ENCODE measurements at places on chromosomes 5 and 9.

DNA sequence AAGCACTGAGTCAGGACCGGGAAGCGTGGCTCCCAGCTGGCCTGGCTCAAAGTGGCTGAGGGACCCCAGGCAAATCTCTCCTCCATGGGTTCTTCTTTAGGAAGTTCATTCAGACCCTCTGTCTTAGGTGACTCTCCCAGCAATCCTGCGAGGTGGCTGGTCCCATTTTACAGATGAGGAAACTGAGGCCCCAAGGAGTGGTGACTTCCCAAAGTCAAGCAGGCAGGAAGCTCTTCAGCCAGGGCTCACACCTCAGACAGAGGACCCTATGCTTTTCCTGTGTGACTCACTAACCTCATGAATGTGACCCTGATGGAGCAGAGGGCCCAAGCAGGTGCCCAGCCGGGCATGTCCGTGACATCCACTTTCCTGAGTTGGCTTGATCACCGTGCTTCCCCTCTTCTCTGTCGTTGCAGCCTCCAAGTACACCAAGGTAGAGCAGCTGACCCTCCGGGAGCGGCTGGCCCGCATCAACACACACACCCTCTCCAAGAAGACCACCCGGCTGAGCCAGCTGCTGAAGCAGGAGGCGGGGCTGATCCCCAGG lies 36.5 kb downstream of the ARHGEF37 start:
- no peak for DNase-seq

GRCh38 chr5:68216245-68217046 lies 890 bp downstream of the PIK3R1 start:
- DNase-seq, result peak; percentile 60

DNA sequence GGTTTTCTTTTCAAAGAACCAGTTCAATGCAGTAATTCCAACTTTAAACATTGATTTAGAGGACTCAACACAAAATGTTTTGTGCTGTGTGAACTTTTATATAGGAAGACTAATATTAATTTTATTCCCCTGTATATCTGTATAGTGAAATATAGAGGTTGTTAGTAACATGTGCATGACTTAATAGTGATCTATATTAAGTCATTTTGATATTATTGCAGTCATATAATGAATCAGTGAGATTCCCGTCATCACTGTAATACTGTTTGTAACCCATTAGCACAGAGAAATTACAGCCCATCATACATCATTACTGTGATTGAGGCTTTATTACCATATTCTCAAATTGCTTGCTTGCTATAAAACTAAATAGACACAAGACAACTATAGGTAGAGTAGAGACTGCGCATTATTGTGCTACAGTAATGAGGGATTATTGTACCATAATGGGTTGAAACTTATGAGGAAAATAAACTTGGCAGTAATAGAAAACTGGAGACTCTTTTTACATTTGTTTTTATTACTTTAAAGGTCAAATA lies 170.7 kb downstream of the RANBP17 start:
- DNase-seq, result no peak

DNA sequence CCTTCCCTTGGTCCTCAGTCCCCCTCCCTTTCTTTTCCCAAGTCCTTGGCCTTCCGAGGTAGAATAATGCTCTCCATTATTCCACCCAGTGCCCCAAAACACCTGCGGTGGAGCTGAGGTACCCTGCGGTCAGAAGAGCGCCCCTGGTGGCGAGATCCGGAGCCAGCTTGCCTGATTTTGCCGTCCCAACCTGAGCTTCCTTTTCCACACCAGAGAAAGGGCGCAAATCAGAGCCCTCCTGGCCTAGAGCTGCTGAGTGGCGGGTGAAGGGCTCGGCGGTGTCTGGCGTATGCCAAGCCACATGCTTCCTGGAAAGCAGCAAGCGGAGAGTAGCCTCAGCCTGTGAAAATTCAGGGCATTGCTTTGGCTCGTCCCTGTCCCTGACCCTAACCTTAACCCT lies 21.1 kb upstream of the CARTPT start:
- no peak for DNase-seq

DNA sequence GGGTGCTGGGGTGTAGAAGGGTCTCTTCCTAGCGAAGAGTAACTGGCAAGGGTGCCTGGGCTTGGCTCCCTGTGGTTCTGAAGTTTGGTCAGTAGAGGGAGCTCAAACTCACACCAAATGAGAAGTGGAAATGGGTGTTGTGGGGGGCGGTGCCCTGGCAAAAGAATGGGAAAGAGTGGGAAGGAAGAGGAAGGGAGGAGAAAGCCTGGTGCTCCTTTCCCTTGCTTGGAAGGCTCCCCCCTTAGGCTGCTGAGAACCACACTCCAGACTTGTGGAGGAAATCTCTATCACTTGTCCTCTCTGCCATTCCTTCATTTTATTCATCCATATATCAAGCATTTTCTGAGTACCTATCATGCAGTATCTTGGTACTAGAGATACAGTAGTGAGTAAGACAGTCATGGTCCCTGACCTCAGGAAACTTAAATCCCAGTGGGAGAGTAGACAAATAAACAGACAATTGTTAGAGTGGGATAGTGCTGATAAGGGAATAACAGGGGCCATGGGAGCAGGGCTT lies 13.0 kb downstream of the SLC4A9 start:
- peak; percentile 86 for DNase-seq

DNA sequence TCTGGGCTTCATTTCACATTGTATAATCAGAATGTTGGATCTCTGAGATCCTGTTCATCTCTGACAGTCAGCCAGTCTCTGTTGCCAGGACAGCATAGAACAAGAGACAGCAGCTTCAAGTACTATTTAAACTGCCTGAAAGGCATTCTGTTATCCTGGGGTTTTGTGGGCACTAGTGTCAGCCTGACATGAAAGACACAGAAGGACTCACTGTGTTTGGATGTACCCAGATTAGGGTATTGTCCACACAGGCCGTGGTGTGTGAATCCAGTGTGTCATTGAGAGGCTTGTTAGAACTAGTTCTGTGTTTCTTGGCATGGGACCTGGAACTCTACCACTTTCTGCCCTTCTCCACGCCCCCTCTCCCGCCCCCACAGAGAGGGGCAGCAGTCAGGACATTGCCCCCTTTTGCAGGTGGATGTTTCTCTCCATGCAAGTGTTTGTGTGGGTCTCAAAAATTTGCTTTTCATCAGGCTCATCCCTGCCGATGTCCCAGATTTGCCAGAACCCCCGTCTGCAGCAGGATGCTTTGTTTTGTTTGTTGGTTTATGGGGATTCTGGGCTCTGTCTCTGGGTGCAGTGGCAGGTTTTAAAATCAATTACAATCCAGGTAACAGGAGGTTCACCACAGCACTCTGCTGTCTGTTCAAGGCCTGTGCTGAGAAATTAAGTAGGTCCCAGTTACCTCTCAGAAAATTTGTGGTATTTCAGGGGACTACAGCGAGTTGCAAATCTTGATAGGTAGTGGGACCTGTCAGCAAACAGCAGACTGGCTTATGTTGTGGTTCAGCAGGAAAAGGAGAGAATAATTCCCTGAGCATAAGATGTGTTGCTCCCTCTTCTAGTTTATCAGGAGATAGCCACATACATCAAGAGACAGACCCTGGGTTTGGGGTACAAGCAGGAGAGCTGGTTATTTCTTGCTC lies 144.6 kb downstream of the DOCK2 start:
- DNase-seq, result no peak

GRCh38 chr9:114680259-114681001 lies 1.6 kb downstream of the TEX48 start:
- DNase-seq, result no peak

GRCh38 chr9:115335439-115335838 lies 217.5 kb upstream of the TNC start:
- DNase-seq, result no peak

DNA sequence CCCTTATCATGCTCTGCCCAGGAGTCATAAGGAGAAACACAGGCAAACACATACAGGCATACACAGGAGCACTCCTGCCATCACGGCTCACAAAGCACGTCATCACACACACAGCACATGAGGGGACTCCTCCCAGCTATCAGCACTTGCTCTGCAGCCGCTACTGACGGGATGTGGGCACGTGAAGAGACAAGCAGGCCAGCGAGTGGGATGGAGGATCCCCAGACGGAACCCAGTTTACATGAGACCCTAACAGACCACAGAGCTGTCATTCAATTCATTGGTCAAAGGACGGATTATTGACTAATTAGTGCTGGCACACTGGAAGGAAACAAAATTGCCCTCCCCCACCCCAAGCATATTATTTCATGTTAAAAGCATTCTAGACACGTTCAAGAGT lies 53.6 kb downstream of the SEMA4D start:
- no peak for DNase-seq

GRCh38 chr9:98182069-98182820 lies 10.2 kb downstream of the CORO2A start:
- DNase-seq, result no peak

DNA sequence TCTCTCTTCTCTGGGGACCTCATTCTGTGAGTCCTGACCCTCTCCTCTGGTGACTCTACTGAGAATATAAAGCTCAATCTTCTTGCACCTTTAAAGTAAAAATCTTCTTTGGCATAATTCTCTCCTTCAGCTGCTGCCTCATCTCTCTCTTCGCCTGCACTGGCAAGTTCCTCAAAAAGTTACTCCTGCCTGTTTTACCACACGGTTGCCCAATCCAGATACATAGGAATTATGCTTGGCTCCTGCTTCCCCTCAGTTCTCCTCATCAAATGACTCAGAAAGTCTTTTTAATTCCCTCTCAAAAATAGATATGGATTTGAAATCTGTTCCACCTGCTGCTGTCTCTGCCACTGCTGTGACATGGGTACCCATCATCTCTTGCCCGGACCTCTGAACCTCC lies 14.4 kb upstream of the HRCT1 start:
- no peak for DNase-seq

DNA sequence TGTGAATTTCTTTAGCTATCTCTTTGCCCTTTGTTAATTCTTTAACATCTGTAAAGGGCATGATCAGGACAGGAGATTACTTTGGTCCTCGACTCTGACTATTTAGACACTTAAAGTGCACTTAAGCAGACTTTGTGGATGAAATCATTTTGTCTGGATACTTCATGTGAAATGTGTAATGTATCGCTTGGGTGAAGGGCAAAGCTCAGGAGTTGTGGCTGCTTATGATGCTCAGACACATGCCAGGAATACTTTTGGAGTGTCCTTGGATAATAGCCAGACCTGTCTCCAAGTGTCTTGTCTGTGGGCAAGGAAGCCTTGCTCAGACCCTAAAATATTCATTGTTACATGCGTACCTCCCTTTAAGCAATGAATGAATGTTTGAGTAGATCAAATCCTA lies 87.8 kb downstream of the RAI14 start:
- peak; percentile 98 for DNase-seq

GRCh38 chr9:79769476-79770275 lies 197.9 kb downstream of the TLE4 start:
- no peak for DNase-seq

- DNase-seq, result no peak
Observed at GRCh38 chr9:32319312-32319929, 65.0 kb upstream of the ACO1 start.

- peak; percentile 49 for DNase-seq
Observed at GRCh38 chr5:176543428-176544182, 5.5 kb upstream of the CDHR2 start.

GRCh38 chr9:70107558-70107957 lies 63.9 kb downstream of the MAMDC2 start:
- DNase-seq, result no peak

DNA sequence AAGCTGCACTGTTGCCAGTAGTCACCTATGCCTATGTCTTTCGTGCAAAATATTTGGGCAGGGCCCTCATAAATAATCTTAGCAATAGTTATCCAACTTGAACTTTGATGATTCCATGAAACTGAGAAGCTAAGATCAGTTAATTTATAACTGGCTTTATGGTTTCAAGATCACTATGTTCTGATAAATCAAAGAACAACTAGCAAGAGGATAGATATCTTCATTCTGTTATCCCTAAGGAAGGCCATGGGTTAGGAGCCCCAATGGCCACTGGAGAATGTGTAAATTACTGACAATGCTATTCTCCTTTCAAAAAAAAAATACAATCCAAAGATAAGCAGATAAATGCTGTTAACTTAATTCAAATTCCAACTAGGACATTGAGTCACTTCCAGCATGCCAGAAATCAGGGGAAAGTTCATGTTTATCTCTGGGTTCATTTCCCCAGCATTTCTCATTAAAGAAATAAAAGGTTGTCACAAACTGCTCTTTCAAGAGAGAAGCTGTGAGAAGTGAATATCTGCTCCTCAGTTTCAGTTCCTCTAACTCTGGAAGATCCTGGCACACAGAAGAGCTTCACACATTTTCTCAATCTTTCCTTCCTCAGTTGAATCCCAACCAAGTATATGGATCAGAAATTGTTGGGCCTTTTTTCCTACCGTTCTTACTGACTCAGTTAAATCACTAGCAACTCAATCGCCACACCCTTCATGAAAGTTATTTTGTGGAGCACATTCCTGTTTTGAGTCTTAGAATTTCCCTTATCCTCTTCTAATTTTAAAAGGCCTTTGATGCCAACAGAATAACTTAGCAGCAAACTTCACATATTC lies 59.6 kb upstream of the SLC1A1 start:
- peak; percentile 9 for DNase-seq

DNA sequence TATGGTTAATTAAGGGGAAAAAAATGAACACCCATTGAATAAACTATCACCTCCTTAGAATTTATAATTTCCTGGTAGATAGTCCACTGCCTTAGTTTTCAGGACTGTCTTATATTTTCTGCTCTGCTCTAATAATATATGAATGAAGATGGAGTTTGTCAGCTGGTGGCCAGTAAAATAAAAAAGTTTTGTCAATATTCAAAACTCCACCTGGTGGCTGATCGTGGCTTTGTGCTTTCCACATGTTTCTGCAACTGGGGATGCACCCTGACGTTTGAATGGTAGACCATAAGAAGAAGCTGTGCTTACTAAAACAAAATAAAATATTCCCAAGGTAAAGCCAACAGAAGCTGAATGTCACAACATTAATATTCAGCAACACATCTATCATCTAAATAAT lies 286.6 kb upstream of the IZUMO3 start:
- DNase-seq, result no peak

DNA sequence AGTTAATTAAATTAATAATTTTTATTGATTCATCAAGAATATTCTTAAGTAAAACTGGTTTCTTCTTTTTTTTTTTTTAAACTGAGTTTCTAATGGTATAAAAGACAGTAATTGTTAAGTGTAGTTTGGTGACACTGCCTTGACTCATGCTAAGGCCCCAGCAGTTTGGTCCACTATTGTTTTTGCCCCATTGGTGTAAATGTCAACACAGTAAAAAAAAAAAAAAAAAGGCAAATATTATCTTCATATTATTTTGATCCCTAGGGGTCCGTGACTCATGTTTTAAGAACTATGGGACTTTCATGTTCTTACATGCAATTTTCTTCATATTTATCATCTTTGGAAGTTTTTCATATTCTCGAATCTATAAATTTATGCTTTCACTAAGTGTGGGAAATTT lies 29.2 kb upstream of the JAK2 start:
- peak; percentile 51 for DNase-seq

- peak; percentile 36 for DNase-seq
Observed at GRCh38 chr9:72485821-72486593, 35.4 kb upstream of the TMC1 start.
